ENCODE measurements at places on chromosomes 13 and 19.

- no peak for DNase-seq
These were observed 12.2 kb downstream of the SSC5D start for GRCh38 chr19:55500368-55500952.

- DNase-seq: peak; percentile 91
These were observed 14.1 kb downstream of the PROSER1 start for GRCh38 chr13:39023761-39024160.

DNA sequence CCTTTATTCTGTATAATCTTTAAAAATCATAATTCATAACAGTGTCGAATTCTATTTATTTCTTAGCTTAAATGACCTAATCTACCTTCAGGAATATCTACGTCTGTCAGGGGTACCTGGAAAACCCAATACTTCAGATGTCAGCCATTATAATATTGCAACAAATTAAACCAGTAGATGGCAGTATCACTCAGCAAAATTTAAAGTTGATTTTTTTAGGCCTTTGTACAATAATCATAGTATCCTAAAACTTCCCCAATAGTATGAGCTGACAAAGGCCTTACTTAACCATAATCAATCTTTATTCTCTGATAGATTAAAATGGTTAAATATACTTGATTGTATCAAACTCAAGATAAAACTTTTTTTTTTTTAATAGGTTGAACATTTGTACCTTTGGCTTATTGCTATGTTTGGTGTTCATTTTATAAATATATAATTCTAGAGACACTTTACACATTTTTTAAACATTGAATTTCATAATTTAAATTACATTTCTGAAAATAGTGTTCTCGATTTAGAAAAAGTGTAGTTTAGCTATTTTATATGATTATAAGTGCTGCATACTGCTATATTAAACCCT, 830.2 kb upstream of the SPRY2 start:
- no peak for DNase-seq

GRCh38 chr13:64935441-64935840, 2294.7 kb downstream of the PCDH9 start:
- DNase-seq: no peak

DNA sequence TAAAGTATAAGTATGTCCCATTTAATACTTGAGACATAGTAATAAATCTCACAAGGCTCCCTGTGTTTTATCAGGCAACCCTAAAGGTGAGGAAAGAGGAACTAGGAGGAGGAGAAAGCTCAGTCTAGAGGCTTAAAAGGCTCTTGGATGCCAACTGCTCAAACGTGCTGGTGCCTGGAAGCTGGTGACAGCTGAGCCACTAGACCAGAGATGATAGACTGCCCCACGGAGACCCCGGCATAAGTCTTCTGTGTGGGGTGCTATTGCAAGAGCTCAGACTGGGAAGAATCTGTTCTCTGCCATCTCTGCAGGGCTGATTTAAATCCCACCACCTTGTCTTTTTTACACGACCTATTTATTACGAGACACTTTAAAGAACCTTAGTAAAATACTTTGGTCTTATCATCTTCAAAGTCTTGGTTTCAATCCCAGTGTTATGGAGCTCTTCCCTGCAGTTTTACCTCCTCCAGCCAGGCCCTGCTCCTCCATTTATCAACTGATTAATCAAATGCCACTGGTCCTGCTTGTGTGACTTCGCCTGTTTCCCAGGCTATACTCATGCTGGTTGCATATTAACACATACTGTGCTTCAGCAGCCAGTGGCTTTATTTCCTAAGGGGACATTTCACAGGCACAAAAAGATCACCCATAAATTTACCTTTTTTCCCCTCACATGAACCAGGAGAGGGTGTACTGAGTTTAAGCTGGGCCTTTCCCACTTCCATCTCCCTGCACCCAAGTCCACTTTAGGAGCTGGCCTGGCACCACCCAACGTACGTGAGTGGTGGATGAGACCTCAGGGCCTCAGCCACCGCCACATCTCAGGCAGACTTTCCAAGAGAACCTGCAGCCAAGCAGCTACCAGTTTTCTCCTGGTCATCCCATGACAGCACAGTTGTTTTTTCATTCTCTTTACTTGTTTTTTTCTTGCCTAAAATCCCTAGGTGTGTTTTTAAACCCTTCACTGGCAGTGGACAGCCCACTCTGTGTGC, 7.8 kb upstream of the ATP12A start:
- DNase-seq: no peak

GRCh38 chr19:46107371-46107770, 17.1 kb downstream of the IGFL3 start:
- peak; percentile 10 for DNase-seq

DNA sequence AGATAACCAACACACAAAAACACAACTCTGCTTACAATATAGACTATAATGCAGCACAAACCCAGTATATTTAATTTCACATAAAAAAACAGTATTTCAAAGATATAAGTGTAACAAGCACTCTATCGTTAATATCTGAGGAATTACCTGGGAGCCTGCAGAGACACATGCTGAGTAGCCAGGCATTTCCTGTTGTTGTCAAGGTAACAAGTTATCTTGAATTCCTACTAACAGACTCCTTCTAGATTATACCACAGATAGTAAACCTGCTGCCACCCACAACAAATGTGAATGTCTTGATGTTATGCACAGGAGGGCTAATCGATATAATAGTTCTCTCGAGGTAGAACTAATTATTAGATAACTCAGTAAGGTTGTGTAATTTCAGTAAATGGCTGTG, 826.0 kb upstream of the PRR20A start:
- DNase-seq: no peak

DNA sequence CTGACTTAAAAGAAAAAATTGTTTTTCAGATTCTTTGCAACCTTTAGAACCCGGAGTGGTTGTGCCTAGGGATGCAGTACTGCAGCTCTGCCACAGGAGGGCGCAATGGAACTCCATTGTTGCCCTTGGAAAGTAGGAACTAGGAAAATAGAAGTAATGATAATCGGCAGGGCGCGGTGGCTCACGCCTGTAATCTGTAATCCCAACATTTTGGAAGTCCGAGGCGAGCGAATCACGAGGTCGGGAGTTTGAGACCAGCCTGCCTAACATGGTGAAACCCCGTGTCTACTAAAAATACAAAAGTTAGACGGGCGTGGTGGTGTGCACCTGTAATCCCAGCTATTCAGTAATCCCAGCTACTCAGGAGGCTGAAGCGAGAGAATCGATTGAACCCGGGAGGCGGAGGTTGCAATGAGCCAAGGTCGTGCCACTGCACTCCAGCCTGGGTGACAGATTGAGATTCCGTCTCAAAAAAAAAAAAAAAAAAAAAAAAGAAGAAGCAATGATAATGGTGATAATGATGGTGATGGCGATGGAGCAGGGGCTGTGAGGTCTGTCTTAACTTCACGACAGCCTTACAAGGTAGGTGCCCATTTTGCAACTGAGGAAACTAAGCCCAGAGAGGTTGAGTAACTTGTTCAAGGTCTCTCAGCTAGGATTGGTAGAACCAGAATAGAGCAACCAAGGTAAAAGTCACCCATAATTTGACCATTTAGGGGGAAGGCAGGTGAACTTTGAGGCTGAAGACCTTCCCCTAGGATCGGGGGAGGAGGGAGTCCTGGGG, 5.5 kb upstream of the ADAMTS10 start:
- peak; percentile 55 for DNase-seq

GRCh38 chr19:16051254-16052025, 24.9 kb upstream of the TPM4 start:
- peak; percentile 28 for DNase-seq

- DNase-seq: no peak
These were observed 317.9 kb downstream of the SHISA2 start for GRCh38 chr13:25733696-25734435.

GRCh38 chr13:48194379-48194754, 38.6 kb upstream of the ITM2B start:
- DNase-seq: peak; percentile 7

DNA sequence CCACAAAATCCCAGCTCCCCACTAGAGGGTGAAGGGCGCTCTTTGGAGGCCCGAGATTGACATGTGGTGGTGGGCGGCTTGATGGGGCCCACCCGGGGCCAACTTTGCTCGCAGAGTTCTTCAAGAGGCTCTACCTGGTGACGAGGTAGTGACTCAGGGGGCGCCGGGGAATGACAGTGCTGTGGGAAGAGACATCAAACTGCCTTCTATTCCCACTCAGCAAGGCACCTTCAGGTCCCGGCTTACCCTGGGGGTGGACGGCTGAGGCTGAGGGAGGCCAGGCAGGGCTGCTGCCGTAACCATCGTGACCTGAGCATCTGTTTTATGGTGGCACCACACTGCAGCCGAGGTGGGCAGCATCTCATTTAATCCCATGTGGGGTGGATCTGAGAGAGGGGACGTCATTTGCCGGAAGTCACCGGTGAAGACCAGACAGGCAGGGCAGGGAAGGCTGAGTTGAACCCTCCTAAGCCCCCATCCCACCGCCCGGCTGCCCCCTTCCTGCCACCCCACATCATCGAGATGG, 1.6 kb downstream of the LINGO3 start:
- no peak for DNase-seq

GRCh38 chr19:2331601-2332246, 3.2 kb downstream of the SPPL2B start:
- no peak for DNase-seq

DNA sequence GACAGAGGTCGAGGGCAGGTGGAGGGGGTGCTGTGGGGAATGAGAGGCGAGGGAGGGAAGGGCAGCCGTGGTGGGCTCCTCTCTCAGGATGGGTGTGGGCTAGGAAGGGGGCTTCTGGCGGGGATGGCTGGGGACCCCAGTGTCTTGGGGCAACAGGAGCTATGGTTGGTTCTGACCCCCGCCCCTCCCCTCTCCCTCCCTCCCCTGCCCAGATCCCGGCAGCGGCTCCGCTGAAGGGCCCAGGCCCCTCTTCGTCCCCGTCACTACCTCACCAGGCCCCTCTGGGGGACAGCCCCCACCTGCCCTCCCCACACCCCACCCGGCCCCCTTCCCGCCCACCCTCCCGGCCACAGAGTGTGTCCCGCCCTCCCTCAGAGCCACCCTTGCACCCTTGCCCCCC, 19.3 kb upstream of the EHD2 start:
- DNase-seq: no peak

DNA sequence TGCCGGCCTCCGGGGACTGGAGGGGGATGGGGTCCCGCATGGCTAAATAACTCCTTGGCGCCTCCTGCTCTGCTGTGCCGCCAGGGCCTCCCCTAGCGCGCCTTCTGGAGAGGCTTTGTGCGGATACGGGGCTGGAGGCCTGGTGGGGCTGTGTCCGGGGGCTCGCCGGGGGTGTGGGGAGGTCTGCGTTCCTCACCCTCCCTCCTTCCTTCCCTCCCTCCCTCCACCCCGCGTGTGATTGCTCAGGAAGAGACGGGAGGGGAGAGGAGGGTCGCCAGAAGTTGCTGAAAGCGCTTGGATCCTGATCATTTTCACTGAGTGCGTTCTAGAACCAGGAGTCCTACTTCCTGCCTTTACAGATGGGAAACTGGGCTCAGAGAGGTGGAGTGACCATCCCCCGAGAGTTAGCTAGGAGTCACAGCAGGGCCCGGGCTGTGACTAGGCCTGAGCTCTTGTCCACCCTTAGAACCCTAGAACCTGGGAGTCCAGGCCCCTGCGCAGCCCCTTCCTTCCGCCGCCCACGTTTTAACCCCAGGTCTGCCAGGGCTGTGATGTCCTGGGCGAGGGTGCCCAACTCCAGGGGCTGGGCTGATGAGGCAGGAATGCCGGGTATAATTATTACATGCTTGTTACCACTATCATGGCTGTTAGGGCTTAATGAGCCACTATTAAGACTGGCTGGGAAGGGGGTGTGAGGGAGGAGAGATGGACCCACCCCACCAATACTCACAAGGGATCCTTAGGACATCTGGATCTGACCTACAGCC, 782 bp upstream of the JUND start:
- no peak for DNase-seq

GRCh38 chr19:28843761-28844492, 369.0 kb downstream of the UQCRFS1 start:
- no peak for DNase-seq

DNA sequence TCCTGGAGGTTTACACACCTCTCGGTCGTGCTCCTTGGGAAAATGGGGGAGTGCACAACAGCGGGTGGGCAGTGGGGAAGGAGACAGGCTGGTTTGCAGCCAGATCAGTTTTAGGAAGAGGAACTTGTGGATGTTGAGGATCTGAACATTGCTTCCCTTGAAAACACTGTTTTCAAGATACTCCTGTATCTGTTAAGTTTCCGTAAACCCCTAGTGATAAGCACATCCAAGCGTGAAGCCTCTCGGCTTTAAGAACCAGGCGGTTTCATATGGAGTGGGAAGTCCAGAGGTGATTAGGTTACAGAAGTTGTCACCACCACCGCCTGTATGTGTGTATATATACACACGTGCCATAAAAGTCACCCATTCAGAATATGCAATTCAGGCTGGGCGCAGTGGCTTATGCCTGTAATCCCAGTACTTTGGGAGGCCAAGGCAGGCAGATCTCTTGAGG, 47.4 kb downstream of the SIPA1L3 start:
- peak; percentile 66 for DNase-seq

GRCh38 chr13:111139873-111140561, 24.9 kb downstream of the ARHGEF7 start:
- DNase-seq: no peak

GRCh38 chr19:55461974-55462626, 658 bp upstream of the ISOC2 start:
- no peak for DNase-seq

DNA sequence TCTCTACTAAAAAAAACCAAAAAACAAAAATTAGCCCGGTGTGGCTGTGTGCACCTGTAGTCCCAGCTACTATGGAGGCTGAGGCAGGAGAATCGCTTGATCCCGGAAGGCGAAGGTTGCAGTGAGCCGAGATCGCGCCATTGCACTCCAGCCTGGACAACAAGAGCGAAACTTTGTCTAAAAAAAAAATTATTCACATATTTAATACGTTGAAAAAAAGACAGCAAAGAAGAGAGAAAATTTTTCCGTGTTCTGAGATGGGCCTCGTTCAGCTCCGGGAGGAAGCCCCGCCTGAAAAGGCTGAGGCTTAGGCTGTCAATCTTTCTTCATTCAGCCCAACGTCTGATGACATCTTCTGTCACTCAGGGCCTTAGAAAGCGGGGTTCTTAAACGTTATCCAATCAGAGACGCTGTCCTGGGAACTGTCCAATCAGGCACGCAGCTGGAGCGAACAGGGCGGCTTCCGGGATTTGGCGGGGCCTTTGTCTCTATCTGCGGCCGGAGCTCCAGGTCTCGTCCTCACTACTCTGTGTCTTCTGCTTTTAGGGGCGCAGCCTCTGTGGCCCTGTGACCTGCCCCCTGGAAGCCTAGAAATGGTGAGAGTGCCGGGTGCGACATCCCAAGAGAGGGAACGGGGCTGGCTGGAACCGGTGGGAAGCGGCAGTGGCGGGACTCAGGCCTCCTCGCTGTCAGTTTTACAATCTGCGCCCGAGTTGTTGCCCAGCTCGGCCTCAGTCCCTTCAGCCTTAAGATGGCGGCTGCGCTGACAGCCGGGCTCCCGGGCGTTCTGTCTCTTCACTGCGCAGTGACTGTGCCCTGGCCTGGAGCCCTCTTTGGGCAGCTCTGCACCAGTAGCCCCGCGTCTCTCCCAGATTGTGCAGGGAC, at the start of gene ZNF726:
TSS of gene ZNF726 (plus strand) at position 485 of the 885 bp plus-strand sequence. CDS start at position 594, 109 bp downstream.
- DNase-seq: peak; percentile 94

DNA sequence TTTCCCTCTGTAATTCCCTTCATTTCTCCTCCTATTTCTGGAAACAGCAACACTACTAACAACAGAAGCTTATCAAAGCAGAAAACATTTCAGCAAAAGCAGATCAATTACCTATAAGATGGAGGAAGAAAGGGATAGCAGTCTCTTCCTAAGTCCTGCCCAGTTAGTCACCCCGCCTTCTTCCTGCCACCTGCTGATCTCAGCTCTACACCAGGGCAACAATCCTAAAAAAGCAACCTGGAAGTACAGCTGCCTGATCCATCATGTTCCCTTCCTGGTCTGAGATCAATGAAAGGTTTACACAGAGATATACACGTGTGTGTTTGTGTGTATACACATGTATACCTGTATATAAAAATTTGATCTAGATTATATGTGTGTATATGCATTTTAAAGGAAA, 59.4 kb downstream of the TSC22D1 start:
- no peak for DNase-seq

Data from fibroblast of villous mesenchyme (primary cell).